ENCODE measurements at places on chromosomes 6 and 20.

GRCh38 chr6:135021310-135022049 is 33.1 kb downstream of the HBS1L start:
- DNase-seq, result no peak

- DNase-seq, result no peak
These were observed 130.7 kb downstream of the UTRN start for GRCh38 chr6:144415835-144416237.

- DNase-seq, result no peak
These were observed 19.1 kb downstream of the BTN2A1 start for GRCh38 chr6:26476896-26477295.

GRCh38 chr20:33400812-33401183 is 521 bp downstream of the CDK5RAP1 start:
- no peak for DNase-seq

GRCh38 chr6:138897031-138897430 is 91.0 kb downstream of the REPS1 start:
- DNase-seq, result no peak

DNA sequence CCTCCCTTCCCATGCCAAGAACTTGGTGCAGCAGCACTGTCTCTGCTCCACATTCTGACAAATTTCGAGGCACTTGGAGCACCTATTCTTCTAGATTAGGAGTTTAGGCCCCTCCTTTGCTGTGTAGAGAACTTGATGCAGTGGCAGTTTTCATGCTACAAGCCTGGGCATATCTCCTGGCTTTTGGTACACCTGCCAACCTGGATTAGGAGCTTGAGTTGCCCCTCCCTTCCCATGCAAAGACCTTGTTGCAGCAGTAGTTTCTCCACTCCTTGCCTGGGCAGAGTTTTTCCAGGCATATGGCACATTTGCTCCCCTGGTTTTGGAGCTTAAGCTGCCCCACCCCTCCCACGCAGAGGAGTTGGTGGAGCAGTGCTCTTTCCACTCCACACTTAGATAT is 956.1 kb downstream of the EYS start:
- DNase-seq, result no peak

DNA sequence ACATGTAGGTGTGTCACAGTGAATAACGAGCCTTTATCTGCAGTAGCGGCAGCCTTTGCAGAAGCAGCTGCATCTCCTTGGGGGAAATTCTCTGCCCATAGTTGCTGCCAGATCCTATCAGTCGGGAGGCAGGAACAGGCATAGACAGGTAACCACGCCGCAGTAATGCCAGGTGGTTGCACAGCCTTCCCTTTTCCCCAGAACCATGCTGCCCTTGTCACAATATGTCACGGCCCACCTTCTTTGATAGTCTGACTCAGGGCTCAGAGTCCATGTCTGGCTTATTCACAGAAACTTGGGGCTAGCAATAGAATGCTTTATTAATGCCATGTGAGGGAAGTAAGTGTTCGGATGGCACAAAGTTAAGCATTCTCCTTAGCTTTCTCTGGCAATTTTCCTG is 76.6 kb downstream of the F13A1 start:
- no peak for DNase-seq

GRCh38 chr6:151001387-151002056 is 136.0 kb downstream of the MTHFD1L start:
- no peak for DNase-seq

All from stimulated activated CD8-positive, alpha-beta memory T cell treated with anti-CD3 and anti-CD28 coated beads, Interleukin-15, amount 100 ng/mL, for 24 hours (primary cell).